Spleen (tissue), 13 donors: ENCODE measurements at places on chromosomes 12 and 14.

GRCh38 chr12:53514628-53515290 is 7.5 kb upstream of the NPFF start:
- H3K4me1 ChIP-seq = no peaks in the 10 kb centered on the region
- peaks cover 2% of the 10 kb centered on the region for H3K36me3 ChIP-seq
- DNase-seq = no peak
- no peak overlapping the region for H3K27ac ChIP-seq

- peaks cover 92% of the 10 kb centered on the region for H3K36me3 ChIP-seq
- no peak overlapping the region for H3K27ac ChIP-seq
- H3K4me3 ChIP-seq = no peak overlapping the region
- peaks cover 35% of the 10 kb centered on the region for H3K4me1 ChIP-seq
Observed at GRCh38 chr14:92560106-92560865, 46.7 kb downstream of the RIN3 start.

GRCh38 chr12:10159280-10159679 is 12.7 kb downstream of the OLR1 start:
- no peak overlapping the region for H3K27ac ChIP-seq
- no peak for DNase-seq
- no peaks in the 10 kb centered on the region for H3K4me1 ChIP-seq

DNA sequence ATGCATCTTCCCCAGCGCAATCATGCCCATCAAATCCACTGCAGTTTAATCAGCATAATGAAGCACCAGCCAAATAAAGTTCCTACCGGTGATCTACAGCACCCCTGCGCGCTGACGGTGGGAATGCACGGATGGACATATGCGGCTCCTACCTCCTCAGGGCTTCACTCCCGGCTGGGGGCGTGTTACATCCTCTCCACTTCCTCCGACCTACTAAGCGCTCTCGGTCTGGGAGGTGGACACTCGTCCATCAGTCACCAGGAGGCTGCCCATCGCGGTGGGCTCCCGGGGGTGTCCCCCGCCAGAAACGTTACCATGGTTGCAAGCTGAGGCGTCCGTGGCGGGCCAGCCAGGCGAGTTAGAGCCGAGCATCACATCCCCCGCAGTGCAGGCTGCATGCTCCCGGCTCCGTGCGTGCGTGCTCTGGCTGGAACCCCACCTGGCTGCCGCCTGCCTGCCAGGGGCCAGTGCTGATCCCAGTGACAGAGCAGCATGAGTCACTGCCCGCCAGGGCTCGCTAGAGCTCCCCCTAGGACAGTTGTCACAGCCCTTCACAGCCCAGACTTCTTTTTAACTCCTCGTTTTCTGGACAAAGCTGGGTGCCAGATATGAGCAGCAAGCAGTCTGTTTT is 73.0 kb downstream of the CIT start:
- DNase-seq = no peak
- H3K27me3 ChIP-seq = no peaks in the 10 kb centered on the region
- no peak overlapping the region for H3K27ac ChIP-seq
- H3K36me3 ChIP-seq = no peaks in the 10 kb centered on the region
- H3K4me1 ChIP-seq = no peaks in the 10 kb centered on the region
- H3K4me3 ChIP-seq = no peak overlapping the region

GRCh38 chr14:22594156-22594716 is 3.9 kb upstream of the ABHD4 start:
- H3K27ac ChIP-seq = no peak overlapping the region
- H3K4me1 ChIP-seq = peaks cover 30% of the 10 kb centered on the region
- H3K27me3 ChIP-seq = no peaks in the 10 kb centered on the region
- DNase-seq = no peak

GRCh38 chr14:44170556-44170955 is 336.5 kb downstream of the FSCB start:
- no peak overlapping the region for H3K4me3 ChIP-seq
- no peak overlapping the region for H3K27ac ChIP-seq
- H3K27me3 ChIP-seq = no peaks in the 10 kb centered on the region
- no peaks in the 10 kb centered on the region for H3K4me1 ChIP-seq
- DNase-seq = no peak
- H3K36me3 ChIP-seq = no peaks in the 10 kb centered on the region

- no peak overlapping the region for H3K27ac ChIP-seq
- DNase-seq = no peak
- H3K36me3 ChIP-seq = no peaks in the 10 kb centered on the region
- no peaks in the 10 kb centered on the region for H3K27me3 ChIP-seq
Observed at GRCh38 chr12:116317986-116318575, 40.6 kb upstream of the MED13L start.

- H3K36me3 ChIP-seq = no peaks in the 10 kb centered on the region
- no peak overlapping the region for H3K27ac ChIP-seq
- no peaks in the 10 kb centered on the region for H3K27me3 ChIP-seq
- no peaks in the 10 kb centered on the region for H3K4me1 ChIP-seq
Observed at GRCh38 chr12:103864710-103865109, 23.7 kb upstream of the NT5DC3 start.

DNA sequence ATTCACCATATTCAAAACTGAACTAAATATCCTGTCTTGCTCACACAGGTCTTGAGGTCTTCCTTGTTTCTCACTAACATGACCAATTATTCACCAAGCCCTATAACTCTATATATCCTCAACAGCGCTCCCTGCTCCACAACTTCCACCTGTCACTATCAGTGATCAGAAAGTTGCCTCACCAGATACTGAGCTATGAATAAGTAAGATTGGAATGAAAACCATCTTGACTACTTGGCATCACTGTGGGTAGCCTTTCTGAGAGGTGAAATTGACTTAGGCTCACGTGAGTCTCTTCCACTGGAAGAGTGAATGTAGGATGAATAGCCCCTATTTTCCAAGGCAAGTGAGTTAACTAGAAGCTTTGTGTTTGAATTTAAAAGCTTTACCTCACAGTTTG is 167.1 kb downstream of the PIK3C2G start:
- H3K36me3 ChIP-seq = no peaks in the 10 kb centered on the region
- H3K27me3 ChIP-seq = no peaks in the 10 kb centered on the region
- DNase-seq = no peak
- H3K4me3 ChIP-seq = no peak overlapping the region
